ENCODE measurements at places on chromosomes 11 and 22. TPM values are rescaled to one million over a fixed set of nuclear protein-coding genes. Genes with fewer than 3 reads are reported as not detected.

DNA sequence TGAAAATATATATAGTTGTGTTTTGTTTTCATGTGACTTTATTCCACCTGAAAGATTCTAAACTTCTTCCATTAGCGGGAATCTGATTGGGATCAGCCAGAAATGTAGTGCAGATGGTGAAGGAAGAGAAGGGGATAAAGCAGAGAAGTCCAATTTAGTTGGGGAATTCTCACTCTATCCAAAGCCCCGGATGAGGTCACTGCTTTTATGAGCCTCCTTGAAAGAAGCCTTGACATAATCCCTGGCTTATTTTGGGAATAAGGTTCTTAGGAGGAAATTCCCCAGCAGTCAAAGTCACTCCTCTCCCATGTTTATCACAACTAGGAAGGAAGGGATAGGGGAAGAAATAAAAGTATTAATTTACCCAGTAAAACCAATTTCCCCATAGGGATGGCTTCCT is 41.1 kb downstream of the OSBP start:
- DNase-seq: no peak

GRCh38 chr11:103648670-103649400 is 387.6 kb upstream of the DDI1 start:
- no peak for DNase-seq

DNA sequence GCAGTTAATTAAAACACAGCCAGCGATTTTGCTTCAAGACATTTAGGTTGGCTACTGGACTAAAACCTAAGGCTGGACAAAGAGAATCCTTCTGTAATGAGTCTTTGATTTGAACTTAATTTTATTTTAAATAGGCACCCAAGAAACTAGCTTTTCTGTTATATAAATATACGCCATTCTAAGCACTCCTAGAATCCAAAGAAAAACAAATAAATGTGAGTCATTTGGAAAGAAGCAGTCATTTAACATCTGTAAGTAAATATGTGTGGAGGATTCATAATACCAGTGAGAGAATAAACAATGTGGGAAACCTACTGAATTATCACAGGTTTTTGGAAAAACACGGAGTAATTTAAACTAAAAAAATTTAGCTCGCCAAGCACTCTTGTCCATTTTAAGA is 1.2 kb upstream of the TECTA start:
- no peak for DNase-seq

GRCh38 chr11:7501251-7501650 is 12.5 kb upstream of the PPFIBP2 start:
- no peak for DNase-seq

- DNase-seq: no peak
Observed at GRCh38 chr11:103338621-103339484, 229.6 kb downstream of the DYNC2H1 start.

GRCh38 chr22:21981874-21982273 is 713 bp downstream of the TOP3B start:
- DNase-seq: no peak

The SYCE3 gene
- not detected for total RNA-seq

DNA sequence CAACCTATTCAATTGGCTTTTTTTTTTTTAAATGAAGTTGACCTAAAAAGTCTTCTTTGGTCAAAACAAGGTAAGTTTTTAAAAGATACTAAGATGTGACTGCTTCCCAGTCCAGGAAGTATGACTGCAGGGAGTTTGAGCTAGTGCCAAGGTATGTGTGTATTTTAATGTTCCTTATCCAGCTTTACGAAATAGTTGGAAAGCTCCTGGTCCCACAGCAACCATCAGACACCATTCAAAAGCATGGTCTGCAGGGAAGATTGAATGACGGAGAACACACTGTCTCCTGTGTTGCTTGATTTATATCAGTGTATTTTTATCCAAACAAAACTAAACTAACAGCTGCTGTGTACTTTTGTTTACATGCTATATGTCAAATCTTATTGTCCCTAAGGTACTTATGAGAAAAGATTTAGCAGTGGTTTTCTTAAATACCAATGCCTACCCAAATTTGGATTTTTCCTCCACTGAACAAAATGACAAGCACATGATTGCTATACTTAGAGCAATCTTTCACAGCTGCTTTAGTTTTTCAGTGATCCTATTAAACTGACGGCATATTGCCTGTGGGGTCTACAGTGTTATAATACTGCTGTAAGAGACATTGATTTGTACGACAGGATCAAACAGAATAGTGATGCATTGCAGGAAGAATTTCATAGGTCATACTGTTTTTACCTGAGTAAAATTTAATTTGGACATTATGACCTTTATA is 122.9 kb downstream of the DCDC1 start:
- no peak for DNase-seq

- no peak for DNase-seq
Observed at GRCh38 chr11:13012056-13012661, 3.0 kb downstream of the RASSF10 start.

DNA sequence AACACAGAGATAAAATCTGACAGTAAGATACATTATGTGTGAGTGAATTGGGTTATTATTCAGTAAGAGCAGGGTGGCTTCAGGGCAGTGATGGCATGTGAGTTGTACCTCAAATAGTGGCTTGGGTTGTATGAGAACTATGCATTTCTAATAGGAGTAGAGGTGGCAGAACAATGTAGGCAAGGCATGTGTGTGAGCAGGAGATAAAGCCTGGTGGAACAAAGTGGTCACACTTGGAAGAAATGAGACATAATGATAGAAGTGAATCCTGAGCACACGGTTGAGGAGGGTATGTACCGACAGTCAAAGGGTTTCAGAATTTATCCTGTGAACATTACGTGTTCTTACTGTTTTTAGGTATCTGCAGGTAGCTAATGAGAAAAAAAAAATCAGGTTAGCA is 159.3 kb downstream of the CASP12 start:
- DNase-seq: no peak

The OR8D2 gene
- total RNA-seq: not detected

The SLC22A8 gene
- total RNA-seq: 1.2 TPM

The RCN1 gene
- total RNA-seq: 22.0 TPM

The ME3 gene
- 99.0 TPM for total RNA-seq

DNA sequence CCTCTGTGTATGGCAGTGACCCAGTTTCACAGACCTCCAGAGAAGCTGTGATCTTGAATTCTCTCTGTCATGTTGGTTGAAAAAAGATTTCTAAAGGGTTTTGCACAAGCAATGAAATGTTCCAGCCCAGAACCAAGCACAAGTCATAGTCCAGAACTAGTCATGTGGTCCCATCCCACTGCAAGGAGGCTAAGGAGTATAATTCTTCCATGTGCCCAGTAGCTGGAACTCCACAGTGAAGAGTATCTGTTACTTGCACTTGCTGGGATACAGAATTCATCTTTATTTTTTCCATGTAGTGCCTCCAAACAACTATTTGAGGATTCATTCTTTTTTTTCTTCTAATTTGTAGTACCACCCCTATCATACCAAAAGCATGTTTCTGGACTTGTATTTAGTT is 9.9 kb upstream of the MMP8 start:
- no peak for DNase-seq

DNA sequence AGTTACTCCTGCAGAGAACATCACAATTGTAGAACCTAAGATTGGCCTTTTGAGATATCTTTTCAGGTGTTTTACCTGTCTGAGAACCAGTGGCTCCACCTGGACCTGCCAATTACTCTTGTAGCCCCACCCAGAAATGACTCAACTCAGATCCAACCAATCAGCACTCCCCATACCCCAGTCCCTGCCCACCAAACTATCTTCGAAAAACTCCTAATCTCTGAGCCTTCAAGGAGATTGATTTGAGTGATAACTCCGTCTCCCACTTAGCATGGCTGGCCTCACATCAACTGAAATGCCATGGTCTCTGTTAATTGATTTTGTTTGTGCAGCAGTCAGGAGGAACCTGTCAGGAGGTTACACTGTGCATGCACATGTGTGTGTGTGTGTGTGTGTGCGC is 103.6 kb downstream of the MTNR1B start:
- no peak for DNase-seq

DNA sequence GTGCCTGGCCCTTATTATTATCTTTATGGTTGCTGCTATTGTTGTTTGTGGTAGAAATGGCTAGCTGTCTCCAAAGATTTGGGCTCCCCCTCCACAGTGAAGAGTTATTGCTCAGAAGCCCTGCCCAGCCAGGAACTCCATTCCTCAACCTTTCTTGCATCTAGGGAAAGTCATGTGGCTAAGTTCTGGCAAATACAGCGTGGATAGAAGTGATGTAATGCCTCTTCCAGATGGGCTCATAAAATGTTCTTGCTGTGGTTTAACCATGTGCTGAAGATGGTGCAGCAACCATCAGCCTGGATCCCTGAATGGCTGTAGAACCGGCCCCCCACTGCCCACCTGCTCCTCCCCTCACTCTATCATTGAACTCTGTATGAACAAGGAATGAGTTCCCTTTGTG is 203.5 kb upstream of the E2F8 start:
- no peak for DNase-seq

The BDNF gene
- 0.78 TPM for total RNA-seq

GRCh38 chr11:69986440-69986787 is 91.7 kb upstream of the ANO1 start:
- DNase-seq: no peak

GRCh38 chr11:5345831-5346230 is 2.5 kb upstream of the OR51B5 start:
- no peak for DNase-seq

- no peak for DNase-seq
Observed at GRCh38 chr11:73281201-73281741, 9.1 kb downstream of the P2RY6 start.

DNA sequence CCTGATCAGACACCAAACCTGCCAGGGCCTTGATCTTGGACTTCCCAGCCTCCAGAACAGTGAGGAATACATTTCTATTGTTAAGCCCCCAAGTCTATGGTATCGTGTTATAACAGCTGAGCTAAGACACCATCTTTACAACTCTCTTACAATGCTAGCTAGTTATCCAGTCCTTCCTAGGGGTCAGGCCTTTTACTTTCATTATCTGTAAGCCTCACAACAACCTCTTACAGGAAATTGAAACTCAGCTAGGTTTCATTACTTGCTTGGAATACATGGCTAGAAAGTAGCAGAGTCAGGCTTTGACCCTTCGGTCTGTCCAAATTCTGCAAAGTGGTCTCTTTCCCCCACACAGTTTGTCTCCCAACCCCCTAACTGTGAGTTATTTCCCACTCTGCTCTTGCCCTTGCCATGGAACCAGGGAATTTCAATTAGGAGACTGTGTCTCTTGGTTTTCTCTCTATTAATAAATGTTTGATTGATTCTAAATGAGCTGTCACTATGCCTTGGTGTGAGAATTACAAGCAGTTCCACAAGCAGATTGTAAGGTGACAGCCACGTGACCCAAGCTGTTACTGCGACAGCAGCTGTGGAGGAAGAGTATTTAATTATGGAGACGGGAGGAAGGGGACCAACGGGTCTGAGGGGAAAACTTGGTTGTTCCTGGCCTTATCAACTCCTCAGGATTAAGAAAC is 38.4 kb upstream of the CLMP start:
- no peak for DNase-seq

Data from occipital lobe (tissue), 3 donors.